ENCODE measurements at places on chromosomes 12 and 14.

DNA sequence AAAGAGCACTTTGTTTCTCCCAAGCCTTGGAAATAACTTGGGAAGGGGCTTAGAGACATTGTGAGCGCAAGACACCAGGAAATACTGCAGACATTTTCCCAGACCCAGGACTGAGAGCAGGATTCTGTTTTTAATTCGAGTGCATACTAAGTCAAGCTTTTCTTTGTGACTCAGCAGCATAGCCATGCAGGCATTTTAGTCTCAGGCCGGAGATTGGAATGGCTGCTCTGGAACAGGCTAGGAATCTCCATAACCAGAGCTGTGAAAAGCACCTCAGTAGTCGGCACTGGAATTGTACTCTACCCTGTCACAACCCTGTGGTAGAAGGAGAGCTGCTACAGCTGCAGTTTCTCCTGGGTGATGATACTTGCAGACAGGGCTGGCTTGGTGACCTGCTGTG lies 28.9 kb upstream of the GARIN6 start:
- DNase-seq = no peak

GRCh38 chr12:82931349-82932116 lies 244.8 kb downstream of the TMTC2 start:
- DNase-seq = no peak

DNA sequence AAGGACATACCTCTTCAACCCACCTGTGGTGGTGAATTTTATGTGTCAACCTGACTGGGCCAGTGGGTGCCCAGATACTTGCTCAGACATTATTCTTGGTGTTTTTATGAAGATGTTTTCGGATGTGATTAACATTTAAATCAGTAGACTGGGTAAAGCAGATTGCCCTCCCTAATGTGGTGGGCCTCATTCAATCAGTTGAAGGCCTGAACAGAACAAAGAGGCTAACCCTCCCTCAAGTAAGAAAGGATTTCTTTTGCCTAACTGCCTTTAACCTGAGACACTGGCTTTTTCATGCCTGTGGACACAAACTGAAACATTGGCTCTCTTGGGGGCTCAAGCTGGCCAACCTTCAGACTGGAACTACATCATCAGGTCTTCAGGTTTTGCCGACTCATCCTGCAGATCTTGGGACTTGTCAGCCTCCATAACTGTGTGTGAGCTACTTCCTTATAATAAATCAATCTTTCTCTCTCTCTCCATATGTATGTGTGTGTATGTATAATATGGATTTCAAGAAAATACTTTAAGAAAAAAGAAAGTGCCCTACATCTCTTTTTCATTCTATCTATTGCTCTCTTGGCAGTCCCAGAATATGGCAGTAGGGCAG lies 39.4 kb downstream of the RTN1 start:
- DNase-seq = no peak

- no peak for DNase-seq
Measured at GRCh38 chr12:59699421-59700152, 103.8 kb downstream of the SLC16A7 start.

DNA sequence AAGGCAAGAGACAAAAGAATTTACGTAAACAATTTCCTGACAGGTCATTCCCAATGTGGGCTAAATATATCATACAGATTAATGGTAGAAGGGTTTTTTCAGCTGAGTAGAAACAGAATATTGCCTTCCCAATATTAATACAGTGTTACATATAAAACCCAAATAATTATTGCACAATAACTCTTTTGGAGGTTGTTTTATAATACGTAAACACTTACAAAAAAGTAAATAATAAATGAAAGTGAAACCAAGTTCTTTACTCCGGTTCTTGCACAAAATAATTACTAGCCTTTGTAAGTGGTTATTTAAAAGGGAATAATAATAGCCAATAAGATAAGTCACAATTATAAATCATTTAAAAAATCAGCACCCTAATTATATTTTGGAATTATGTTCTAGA lies 118.6 kb upstream of the SSTR1 start:
- DNase-seq = no peak

GRCh38 chr14:76773188-76773885 lies 12.1 kb downstream of the VASH1 start:
- no peak for DNase-seq

DNA sequence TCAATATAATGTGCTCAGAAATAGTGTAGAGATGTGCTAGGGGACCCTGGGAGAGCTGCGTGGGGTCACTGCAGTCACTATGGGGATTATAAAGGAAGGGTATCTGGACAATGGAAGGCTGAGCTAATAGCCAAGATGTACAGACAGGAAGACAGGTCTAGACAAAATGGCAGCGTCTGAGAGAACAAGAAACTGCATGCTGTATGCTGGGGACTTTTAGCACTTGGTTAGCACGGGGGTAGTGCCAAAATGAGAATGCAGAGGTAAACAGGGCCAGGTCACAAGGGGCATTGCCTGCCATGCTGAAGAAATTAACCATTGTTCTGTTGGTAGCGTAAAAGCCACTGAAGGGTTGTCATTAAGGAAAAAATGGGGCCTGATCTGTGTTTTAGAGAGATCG lies 308.2 kb downstream of the EMP1 start:
- no peak for DNase-seq

DNA sequence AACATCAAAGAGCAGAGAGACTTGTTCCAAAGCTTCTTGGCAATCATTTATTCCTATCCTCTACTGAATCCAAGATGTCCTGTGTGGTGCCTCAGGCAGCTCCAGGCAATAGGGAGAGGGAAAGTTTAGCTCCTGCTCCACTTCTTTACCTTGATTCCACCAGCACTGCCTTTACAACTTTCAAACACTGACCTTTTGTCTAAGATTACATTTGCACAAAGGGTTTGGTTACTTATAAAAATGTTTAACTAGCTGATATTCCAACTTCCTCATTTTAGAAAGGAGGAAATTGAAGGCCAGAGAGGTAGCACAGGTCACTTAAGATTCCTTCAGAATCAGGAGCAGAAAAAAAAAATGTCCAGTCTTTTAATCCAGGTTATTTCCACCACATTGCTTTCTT lies 192.7 kb downstream of the BTG1 start:
- no peak for DNase-seq

- DNase-seq = peak; percentile 2
Measured at GRCh38 chr14:28608851-28609828, 157.4 kb upstream of the FOXG1 start.

DNA sequence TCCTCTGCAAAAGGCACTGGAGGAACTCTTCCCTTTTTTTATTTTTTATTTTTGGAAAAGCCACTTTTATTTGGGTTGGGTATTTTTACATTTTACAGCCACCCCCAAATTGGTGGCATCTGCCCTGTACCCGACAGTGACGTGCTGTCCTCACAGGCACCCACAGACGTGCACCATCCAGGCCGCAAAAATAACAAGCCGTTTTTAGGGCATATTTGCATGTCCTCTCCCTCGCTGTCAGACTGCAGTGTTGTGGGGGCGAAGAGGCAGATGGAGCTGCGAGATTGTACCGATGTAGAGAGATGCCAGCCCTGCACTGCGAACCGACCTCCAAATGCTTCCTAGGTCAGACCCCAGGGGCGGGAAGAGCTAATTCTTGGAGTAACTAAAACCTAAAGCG lies 12.2 kb downstream of the JDP2 start:
- no peak for DNase-seq

- DNase-seq = no peak
Measured at GRCh38 chr14:104026024-104026423, 59.5 kb upstream of the ASPG start.

DNA sequence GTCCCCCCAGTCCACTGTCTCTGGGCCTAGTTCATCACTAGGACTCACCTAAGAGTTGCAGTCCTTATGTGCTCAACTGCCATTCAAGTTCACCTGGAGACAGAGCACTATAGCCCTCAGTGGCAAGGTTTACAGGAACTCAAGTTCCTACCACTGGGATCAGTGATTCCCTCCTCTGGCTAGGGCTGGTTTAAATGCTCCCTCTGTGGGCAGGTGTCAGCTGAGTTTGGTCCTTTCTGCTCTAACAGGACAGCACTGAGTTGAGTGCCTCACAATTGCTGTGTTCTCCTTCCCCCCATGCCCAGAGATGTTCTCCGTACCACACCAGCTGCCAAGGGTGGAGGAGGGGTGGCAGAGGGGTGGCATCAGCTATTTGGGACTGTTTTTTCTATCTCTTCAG lies 20.8 kb upstream of the SAV1 start:
- DNase-seq = no peak

GRCh38 chr12:56683-57346 lies 9.8 kb upstream of the IQSEC3 start:
- DNase-seq = no peak

GRCh38 chr14:68884031-68885030 lies 91.5 kb upstream of the ZFP36L1 start:
- no peak for DNase-seq

DNA sequence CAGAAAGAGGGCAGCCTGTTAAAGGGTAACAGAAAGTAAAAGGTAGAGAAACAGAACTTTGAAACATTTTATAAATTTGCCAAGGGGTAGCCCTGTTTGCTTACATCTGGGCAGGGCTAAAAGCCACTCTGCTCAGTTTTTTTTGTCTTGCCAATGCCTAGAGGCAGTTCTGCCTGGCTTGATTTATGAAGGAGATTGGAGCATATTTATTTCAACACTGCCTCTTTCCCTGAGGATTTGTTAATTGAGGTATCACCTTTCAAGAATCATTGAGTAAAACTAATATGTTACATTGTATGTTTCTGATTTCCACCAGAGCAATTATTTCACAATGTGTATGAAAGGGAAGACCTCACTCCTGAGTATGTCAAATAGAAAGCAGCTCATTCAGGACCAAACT lies 160.8 kb downstream of the GXYLT1 start:
- DNase-seq = no peak

DNA sequence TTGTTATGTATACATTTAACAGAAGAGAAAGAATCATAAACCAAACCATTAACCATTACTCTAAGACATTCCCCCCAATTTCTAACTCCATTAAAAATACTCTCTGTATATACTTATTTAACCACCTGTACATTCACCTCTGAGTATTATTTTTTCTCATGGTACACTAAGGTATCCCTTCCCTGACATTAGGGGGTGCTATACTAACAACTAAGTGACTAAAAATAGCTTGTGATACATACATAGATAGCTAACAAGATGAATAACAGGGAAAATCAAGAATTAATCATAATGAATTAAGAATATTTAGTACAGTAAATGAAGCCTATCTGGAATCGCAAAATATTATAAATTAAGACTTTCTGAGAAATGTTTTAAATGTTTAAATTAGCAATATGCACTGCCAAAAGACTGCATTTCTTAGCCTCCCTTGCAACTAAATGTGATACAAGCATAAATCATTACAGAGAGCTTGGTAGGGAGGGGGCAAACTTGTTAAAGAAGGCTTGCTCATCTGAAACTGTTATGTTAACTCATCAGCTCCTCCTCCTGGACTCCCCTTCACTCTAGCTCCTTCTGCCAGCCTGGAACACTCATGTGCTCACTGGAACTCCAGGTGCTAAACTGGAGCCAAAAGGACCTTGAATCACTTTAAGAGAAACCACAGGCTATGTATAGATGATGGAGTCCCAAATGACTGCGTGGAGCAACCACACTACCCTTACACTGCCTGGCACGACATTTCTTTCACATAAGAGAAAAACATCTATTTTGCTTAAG lies 14.9 kb downstream of the C2CD5 start:
- DNase-seq = no peak

DNA sequence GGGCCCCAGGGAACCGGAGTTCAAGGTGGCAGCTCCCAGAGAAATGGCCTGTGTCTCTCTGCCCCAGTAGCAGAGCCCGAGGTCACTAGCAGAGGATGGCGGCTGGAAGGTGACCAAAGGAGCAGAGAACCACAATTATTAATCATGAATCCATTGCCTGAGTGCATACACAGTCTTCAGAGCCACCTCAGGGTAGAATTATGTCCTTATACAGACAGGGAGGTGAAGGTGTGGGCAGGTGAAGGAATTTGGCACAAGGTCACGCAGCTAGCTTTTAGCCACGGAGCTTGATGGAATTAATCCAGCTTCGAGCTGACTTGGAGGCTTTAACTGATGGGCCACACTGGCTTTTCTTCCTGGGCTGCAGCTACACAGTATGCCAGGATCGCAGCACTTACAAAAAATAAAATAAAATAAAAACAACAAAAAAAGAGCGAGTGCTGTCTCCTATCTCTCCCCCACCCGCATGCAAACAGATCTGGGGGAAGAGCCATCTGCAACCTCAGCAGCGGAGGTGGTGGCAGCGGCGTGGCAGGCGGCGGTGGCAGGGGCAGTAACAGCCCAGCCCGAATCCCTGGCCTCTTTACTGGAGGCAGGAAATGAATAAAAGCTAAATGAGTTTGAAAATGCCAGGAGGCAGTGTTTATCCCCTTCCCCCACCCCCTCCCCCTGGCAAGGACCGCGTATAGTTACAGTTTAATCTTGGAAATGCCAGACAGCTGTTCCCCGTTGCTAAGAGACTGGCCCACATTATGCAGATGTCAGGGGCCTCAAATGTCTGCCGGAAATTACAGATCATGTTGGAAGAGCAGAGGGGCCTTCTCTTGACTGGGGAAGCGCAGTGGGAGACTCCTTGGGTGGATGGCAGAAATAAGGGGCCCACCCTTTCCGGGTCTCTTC lies 93.5 kb downstream of the LRRC74A start:
- no peak for DNase-seq

Data from activated CD4-positive, alpha-beta T cell treated with anti-CD3 and anti-CD28 coated beads for 24 hours (primary cell).